ENCODE measurements at places on chromosomes 1 and 21. TPM values are rescaled to one million over a fixed set of nuclear protein-coding genes. Genes with fewer than 3 reads are reported as not detected.

DNA sequence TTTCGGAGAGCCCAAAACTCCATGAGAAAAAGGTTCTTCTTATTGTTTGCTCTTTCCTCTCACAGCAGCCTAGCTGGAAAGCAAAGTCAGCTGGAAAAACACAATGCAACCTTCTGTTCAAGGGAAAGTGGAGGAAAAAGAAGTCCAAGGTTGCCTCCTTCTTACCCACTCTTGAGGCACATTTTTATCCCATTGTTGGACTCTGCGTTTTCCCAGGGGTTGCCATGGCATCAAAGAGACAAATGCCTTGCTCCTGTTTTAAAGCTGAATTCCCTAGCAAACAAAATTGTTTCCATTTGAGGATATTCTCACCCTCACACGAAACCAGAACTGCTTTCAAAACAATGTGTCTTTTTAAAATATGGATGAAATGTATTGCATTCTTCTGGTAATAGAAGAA lies 45.1 kb upstream of the PALMD start:
- no peak for DNase-seq

- no peak for DNase-seq
Measured at GRCh38 chr1:205616563-205617293, 15.1 kb downstream of the ELK4 start.

GRCh38 chr1:62357916-62358315 lies 38.7 kb upstream of the KANK4 start:
- no peak for DNase-seq

The MROH7 gene
- polyA plus RNA-seq: 4.8 TPM

GRCh38 chr1:170351366-170351946 lies 180.5 kb upstream of the GORAB start:
- DNase-seq: no peak

DNA sequence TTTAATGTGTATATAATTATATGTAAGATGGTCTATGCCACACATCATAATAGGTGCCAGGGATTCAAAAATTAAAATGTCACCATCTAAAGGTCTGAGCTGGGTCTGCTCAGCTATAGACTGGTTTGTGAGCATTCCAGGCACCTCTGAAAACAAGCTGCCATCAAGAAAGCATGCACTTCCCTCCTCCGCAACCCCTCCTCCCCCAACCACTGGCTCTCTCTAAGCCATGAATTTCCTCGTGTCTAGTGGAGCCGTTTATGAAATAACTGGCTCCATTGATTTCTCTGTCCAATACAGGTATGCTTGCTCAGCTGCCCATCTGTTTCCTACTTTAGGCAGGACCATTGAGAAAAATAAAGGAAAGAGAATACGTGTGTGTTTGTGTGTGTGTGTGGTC lies 522.6 kb upstream of the PLXNA2 start:
- no peak for DNase-seq

DNA sequence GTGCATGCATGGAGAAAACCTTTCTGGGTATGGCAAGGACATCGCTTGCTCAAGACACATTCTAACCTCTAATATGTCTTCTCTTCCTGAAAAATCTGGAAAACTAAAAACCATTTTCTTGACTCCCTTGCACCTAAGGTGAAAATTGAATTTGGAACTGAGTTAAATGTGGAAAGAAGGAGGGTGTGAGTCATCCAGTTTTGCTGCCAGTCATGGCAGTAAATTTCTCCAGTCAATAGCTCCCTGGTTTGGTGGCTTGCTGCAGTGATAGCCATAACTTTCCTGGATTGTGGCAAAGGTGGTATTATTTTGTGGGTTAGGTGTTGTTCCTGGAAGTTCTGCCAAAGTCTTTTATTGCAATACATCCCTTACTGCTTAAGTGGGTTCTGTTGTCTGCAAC lies 2.5 kb downstream of the ZCCHC17 start:
- no peak for DNase-seq

The HHAT gene
- polyA plus RNA-seq: 16.6 TPM

The NBPF6 gene
- not detected for polyA plus RNA-seq

The UTS2 gene
- not detected for polyA plus RNA-seq

DNA sequence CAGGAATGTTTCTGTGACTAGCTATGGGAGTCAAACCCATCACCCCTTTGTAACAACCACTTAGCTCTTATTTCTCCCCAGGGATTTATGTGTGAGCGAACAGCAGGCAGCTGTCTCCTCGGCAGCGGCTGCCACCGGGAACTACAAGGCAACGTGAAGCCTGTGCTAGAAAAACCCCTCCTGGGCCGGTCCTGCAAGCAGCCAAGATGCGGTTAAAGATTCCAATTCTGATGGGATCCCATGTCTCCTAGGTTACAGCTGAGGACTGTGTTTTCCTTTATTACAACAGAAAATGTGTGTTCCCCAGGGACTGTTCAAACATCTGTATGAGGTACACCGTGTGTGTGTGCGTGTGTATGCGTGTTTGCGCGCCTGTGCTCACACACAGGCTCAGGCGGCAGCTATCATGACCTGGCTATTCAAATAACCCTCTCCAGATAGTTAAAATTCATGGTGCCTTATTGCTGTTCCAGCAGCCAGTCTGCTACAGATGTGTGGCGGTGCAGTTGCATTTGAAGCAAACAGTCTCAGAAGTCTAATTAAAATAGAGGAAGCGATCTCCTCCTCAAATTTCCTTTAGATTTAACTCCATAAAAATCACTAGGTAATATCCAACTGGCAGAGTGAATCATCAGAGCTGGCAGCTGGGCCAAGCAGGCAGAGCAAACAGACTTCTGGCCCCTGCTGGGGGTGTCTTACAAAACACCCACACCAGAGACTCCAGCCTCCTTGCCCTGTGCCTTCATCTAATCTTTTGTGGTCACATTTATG lies 68.0 kb downstream of the LMX1A start:
- no peak for DNase-seq

GRCh38 chr1:177274687-177275211 lies 104.0 kb downstream of the BRINP2 start:
- DNase-seq: no peak

The LDLRAD1 gene
- 0.04 TPM for polyA plus RNA-seq

The KRTAP19-1 gene
- not detected for polyA plus RNA-seq

The AMPD1 gene
- polyA plus RNA-seq: not detected

DNA sequence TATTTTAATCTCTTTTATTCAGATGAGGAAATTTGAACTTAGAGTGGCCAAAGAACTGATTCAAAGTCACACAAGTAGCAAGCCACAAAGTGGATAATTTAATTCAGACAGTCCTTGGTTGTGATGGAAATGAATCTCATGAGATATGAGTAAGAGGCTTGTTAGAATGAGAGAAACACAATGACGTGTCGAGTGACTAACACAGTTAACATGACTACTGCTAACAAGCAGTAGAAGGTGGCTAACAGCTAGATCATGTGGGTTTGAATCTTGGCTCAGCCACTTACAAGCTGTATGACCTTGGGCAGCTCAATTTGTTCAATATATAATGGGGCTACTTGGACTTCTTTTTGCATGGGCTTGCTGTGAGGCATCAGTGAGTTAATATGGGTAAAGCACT lies 104.5 kb upstream of the LMO4 start:
- no peak for DNase-seq

GRCh38 chr1:197919346-197920066 lies 2.3 kb downstream of the LHX9 start:
- DNase-seq: no peak

GRCh38 chr1:114632427-114632826 lies 37.4 kb downstream of the DENND2C start:
- no peak for DNase-seq

GRCh38 chr1:56566061-56566744 lies 13.2 kb downstream of the PLPP3 start:
- no peak for DNase-seq

The C1orf115 gene
- 27.8 TPM for polyA plus RNA-seq

The TOMM20 gene
- 220 TPM for polyA plus RNA-seq

- no peak for DNase-seq
Measured at GRCh38 chr1:17045634-17046333, 8.0 kb downstream of the SDHB start.

DNA sequence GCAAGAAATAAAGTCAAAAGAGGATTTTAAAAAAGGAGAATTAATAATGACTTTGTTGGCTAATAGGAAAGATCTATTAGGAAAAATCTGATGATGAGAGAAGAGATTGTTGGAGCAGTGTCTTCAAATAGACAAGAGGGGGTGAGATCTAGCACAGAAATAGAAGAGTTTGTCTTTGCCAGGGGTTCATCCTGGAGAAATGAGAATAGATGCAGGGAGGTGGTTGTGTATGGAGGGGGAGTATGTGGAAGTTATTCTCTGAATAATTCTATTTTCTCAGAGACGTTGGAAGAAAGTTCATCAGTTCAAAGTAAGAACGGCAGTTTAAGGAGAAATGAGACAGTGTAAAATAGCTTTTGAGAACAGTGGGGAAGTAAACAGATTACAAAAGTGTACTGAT lies 161.3 kb downstream of the TM2D1 start:
- DNase-seq: no peak

DNA sequence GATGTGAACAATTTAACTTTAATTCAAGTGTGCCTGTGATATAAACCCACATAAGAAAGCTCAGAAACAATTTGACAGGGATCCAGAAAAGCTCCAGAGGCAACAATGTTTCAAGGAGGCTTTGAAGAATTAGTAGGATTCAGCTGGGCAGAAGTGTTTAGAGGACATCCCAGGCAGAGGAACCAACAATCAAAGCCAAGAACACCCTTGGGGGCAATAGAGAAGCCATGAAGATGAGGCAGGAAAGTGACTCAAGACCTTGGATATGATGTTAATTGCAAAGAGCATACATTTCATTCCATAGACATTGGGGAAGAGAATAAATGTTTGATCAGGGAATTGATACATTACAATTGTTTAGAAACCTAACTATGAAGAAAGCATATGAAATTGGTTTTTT lies 280.3 kb downstream of the LTN1 start:
- DNase-seq: no peak

- no peak for DNase-seq
Measured at GRCh38 chr1:6546326-6546725, 8.0 kb downstream of the NOL9 start.

- no peak for DNase-seq
Measured at GRCh38 chr1:42745851-42746250, 5.8 kb upstream of the CLDN19 start.

- DNase-seq: no peak
Measured at GRCh38 chr1:172480431-172480830, 36.6 kb upstream of the PIGC start.

- DNase-seq: no peak
Measured at GRCh38 chr1:157156058-157156541, 17.9 kb upstream of the ETV3 start.

The GPR3 gene
- 0.98 TPM for polyA plus RNA-seq

GRCh38 chr1:113999799-114000198 lies 20.5 kb downstream of the OLFML3 start:
- no peak for DNase-seq

The C1orf21 gene
- polyA plus RNA-seq: 42.8 TPM

DNA sequence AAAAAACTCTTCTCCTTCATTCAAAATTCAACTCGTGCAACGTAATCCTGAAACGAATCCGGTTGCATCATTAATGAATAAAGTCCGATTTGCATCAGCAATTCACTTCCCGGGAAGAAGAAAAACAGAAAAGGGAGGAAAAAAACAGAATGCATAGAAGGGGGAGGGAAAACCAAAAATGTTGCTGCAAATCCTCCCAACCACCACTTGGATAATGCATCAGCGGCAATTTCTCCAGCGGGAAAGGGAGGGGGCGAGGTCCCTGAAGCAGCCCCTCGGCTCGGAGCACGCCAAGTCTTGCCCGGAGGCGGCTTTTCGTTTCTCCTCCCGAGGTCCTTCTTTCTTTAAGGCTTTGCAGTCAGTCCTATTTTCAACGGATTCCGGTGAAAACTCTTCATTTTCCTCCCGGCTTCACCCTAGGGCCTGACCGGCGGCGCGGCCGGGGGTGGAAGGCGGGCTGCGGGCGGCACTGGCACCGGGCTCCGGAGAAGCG lies 723 bp downstream of the CDC42BPA start:
- DNase-seq: peak; percentile 63

- DNase-seq: no peak
Measured at GRCh38 chr1:207051191-207051943, at the start of gene YOD1. TSS of gene YOD1 (minus strand) at chr1:207051208. CDS start at chr1:207051030, 178 bp downstream.

The C1orf210 gene
- polyA plus RNA-seq: 30.3 TPM

DNA sequence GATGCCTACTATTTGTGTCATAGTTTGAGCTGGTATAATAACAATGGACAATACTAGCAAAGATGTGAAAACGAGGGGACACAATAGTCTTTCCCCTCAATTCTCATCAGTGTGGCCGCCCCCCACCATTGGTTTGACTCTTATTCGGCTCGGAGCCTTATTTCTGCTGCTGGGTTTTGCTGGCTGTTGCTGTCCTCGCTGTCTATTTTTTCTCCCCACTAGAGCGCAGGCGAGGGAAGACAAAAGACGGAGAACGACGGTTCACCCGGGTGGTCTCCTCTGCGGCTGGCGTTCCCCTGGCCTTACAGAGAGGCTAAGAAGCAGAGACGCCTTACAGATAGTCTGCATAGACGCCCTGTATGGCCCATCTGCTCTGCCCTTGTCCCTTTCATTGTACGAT lies 19.4 kb downstream of the CLIC6 start:
- no peak for DNase-seq

DNA sequence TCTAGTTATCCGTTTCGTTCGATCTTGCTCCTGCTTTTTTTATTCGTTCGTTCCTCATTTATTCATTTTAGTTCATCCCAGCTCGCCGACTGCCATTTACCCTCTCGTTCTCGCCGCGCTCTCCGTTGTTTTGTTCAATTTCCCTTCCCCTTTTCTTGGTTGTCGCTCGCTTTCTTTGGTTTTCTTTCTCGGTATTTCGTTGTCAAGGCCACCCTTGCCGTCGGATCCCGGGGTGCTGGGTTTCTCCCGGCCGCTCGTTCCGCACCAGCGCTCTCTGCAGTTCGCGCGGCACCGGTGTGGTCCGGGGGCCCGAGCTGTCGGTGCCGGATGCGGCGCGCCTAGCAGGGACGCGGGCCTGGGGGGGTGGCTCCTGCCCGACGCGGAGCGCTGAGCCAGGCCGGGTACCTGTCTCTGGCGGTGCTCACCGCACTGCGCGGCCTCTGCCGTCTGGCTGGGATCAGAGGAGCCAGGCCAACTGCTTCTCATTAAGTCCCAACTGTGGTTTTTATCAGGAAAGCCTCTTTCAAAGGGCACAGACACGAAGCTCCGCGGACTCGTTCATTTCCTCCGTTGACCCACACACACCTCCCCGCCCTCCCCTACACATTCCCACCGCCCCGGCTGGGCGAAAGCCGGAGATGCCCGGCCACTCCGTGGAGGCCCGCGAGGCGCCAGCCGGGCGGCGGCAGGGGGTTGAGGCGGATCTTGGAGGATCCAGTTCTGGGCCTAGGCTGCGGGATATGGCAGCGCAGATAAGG lies 1.6 kb downstream of the ALX3 start:
- no peak for DNase-seq

DNA sequence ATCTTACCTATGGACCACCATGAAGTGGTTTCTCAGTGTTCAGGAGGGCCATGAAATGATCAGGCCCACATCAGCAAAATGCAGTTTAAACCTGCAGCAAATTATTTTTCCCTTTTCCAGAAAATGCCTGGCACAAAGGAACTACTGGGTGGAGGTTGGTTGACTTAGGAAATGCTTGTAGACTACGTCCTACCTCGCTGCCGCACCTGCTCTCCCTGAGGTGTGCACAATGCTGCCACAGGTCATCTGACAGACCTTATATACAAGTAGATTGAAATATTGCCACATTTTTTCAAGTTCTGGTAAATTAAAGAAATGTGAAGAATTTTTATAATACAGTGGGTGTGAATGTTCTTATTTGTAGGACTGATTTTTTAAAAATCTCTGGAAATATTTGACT lies 166.7 kb upstream of the PDE4B start:
- no peak for DNase-seq

The OR2AK2 gene
- polyA plus RNA-seq: not detected

The C21orf58 gene
- 10.4 TPM for polyA plus RNA-seq

The OR2W3 gene
- not detected for polyA plus RNA-seq

- DNase-seq: no peak
Measured at GRCh38 chr1:1677718-1678580, 14.6 kb downstream of the SLC35E2B start.

The PRKAA2 gene
- 21.3 TPM for polyA plus RNA-seq
